Occipital lobe (tissue), 3 donors: ENCODE measurements at places on chromosomes 12 and 14.

GRCh38 chr12:50186681-50187080, 19.5 kb upstream of the CERS5 start:
- DNase-seq: no peak

DNA sequence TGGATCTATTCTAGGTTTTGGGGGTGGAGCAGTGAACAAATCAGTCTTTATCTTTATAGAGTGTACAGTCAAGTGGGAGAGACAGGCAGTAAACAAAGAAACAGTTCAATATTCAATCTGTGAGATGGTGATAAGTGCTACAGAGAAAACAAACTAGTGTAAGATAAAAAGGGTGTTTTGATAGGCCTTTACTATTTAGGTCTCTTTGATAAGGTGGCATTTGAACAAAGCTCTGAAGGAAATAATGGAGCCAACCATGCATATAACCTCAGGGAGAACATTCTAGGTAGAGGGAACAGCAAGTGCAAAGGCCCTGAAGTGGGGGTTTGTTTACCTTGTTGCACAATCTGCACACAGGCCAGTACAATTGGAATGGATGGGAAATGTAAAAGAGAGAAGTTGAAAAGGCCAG, 47.3 kb downstream of the PTPN11 start:
- DNase-seq: no peak

GRCh38 chr14:100287202-100287997, 18.8 kb downstream of the SLC25A29 start:
- DNase-seq: no peak

DNA sequence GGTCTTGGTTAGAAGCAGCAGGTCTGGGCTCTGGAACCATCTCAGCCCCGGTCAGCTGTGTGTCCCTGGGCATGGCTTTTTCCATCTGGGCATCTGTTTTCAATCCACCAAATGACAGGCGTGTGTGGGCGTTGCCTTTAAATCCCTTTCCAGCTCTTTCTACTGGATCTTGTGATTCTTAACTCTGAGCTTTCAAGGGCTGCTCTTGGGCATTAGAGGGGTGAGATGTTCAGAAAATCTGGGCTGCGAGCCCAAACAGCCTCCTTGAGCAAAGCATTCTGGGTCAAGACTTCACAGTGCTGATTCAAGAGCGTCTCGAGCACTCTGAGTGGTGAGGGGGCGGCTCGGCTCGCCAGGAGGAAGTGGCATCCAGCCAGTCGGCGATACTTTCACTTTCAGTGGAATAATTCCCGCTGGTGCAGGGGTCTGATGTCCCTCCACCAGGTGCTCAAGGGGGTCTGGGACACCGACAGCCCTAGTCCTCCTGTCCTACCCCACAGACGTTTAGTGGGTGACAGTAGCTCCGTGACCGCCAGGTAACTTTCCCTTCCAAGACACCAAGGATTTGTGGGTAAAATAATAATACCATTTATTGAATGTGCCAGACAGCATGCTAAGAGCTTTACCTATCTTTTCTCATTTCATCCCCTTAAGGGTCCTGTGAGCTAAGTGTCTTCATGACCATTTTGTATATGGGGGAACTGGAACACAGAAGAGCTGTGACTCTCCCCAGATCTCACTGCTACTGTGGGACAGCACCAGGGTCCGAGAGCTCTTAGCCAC, 114.0 kb downstream of the PLXNC1 start:
- peak; percentile 66 for DNase-seq

DNA sequence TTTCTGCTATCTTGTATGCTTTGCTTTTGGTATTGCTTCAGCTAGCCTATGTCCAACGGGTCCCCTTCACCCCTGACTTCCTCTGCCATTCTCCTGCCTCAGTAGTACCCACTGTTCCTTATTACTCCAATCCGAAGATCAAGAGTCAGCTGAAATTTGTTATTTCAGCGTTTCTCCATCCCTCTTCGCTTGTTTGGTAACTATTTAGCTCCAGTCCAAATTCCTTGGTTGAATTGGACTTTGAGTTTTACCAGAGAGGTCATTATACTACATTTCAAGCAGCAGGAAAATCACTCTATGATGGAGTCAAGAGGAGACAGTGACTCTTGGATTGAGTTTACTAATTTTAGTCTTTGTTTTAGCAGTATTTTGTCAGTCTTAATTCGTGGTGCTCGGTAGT, 4.5 kb downstream of the ETFBKMT start:
- DNase-seq: no peak

- DNase-seq: no peak
Observed at GRCh38 chr14:89186856-89187376, 230.1 kb downstream of the FOXN3 start.

DNA sequence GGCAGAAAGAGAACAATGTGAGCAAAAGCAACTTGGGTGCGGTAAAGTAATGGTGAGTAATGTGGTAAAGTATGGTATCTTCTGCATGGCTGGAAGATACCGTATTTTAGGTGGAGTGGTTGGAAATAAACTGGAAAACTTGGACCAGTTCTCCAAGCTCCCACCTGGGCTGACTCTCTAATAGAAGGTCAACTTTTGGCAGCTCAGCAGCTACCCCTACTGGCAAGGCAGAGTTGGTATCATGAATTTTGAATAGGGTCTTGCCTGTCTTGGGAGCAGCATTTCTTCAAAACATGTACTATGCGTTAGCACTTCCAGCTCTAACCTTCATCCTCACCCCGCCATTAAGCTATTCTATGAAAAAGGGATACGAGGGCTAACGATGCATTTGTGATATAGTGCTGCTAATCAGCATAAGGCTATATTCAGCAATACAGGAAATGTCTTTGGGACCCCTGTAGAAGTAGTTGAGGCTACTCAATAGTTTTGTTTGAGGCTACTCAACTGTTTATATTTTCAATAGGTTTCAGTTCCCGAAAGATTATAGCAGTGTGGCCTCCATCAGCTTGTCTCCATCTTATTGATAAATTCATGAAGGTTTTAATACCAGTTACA, 276.3 kb upstream of the FAR2 start:
- peak; percentile 15 for DNase-seq

- DNase-seq: no peak
Observed at GRCh38 chr12:6608592-6609281, 1.6 kb upstream of the CHD4 start.

DNA sequence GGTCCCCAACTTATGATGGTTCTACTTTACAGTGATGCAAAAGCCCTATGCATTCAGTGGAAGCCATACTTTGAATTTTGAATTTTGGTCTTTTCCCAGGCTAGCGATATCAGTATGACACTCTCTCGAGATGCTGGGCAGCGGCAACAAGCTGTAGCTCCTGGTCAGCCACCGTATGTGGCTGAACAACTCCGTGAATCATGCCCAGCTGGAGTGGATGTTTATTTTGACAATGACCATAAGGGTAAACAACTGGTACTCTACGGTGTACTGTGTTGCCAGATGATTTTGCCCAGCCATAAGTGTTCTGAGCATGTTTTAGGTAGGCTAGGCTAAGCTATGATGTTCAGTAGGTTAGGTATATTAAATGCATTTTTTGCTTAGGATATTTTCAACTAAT, 8.2 kb upstream of the ZNF410 start:
- no peak for DNase-seq

DNA sequence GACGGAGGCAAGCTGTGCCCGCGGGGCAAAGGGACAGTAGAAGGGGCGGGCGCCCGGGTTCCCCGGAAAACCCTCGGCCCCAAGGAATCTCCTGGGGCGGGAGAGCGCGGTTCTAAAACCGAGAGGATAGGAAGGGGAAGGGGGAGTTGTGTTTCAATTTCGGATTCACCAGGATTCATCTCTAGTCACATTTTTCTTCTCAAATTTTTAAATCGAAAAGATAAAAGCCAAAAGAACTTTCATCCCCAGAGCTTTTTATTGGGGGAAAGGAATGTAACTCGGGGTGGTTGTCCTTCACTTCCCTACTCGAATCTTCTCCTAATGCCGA, 1.4 kb downstream of the BMP4 start:
- DNase-seq: no peak

GRCh38 chr14:101351146-101351545, 210.1 kb upstream of the DIO3 start:
- DNase-seq: no peak

- no peak for DNase-seq
Observed at GRCh38 chr14:22908601-22909000, 10.3 kb downstream of the RBM23 start.

GRCh38 chr14:52080158-52080800, 11.4 kb upstream of the NID2 start:
- DNase-seq: no peak

DNA sequence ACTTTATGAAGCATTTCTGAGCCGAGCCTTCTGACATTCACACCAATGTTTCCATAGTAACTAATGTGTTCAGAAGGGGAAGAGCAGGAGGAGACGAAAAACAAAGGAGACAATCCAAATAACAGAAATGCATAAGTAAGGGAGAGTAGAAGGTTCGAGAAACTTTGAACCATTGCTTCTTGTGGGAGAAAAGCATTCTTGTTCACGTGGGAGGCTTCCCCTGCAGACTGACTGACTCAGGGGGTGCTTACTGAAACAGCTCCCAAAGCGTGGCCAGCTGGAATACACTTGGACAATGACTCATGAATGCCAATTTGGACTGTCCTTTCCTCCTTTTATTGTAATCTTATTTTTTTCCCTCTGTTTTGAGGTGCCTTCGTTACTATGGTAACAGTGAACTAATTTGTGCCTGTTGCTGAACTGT, 73.9 kb downstream of the NEDD1 start:
- DNase-seq: peak; percentile 49

- no peak for DNase-seq
Observed at GRCh38 chr12:23559268-23559753, 390.2 kb downstream of the SOX5 start.

DNA sequence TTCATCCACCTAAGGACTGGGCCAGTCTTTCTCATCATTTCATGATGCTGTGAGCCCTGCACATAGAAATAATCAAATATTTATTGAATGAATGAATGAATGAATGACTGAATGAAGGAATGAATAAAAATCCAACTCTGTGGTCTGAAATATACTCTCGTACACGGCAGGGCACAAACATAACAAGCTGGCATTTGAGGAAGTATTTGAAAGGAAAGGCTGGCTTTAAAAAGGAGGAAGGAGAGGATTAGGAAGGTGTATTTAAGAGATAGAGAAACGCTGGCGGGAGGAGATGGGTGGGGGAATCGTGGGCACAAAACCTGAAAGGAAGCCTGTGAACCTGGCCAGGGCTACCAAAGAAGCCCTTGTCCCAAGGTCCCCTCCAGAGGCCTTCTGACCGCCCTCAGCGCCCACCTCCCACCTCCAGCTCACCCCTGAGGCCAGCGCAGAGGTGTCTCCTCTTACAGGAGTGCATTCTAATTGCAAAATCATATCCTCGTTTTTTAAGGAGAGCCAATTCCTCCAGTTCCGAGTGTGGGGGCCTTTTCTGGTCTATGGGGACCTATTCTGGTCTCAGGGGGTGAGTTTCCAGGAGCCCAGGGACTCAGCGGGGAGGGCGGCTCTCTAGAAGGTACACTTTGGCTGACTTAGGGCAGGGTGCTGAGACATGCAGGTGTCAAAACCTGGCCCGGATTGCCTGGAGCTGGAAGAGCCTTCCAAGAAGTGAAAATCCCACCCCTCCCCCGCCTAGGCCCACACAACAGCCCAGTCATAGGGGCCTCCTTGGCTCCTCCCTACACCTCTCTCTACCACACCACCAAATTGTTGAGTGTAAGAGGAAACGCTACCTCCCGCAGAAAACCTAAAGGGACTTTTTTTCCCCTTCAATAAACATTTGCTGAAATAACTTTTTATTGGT, 8.7 kb upstream of the JDP2 start:
- DNase-seq: no peak

- DNase-seq: no peak
Observed at GRCh38 chr12:128690641-128691040, 133.1 kb downstream of the SLC15A4 start.

DNA sequence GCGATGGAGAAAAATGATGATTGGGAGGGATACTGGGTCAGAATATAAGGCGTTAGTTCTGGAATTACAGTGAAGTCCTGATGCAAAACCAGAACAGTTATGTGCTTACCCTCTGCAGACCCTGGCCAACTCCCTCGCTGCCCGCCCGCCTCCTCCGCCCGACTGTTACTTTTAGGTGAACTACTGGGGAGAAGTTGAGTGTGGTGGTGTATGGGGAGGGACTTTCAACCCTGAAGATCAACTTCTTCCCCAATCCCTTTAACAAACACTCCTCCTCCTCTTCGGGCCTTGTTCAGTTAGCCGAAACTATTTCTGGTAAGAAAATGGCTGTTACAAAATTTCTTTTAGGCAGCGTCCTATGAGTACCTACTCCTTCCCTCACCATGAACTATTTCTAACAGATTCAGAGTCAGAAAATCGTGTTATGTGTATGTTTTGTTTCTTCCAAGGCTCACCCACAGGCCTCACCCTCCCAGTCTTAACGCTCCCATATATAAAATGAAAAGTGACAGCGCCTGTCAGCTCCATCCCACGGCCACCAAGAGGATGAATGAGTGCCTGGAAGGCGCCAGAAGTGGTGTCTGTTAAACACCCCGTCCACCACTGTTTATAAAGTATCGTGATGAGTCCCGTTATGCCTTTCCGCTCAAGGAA, 1.3 kb downstream of the FBXO33 start:
- DNase-seq: no peak

GRCh38 chr12:67241482-67241881, 27.7 kb upstream of the CAND1 start:
- no peak for DNase-seq
